ENCODE measurements at places on chromosomes 6 and 20.

- no peak for DNase-seq
Observed at GRCh38 chr6:6665555-6666243, 77.2 kb downstream of the LY86 start.

- DNase-seq: no peak
Observed at GRCh38 chr6:132490024-132490423, 22.9 kb downstream of the STX7 start.

- no peak for DNase-seq
Observed at GRCh38 chr20:8413691-8414090, 281.6 kb downstream of the PLCB1 start.

DNA sequence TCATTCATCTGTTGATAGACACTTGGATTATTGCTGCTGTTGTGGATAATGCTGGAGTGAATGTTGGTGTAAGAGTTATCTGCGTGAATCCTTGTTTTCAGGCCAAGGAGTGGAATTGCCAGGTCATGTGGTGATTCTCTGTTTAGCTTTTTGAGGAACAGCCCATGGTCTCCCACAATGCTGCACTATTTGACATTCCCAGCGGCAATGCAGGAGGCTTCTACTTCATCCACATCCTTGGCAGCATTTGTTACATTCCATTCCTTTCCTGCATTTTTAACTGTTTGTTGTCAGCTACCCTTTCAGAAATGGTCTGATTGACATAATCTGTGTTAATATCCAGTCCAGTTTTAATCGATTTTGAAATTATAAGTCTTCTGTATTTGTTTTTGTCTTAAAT lies 51.7 kb upstream of the CLDN20 start:
- DNase-seq: no peak

GRCh38 chr6:33693186-33694105 lies 18.1 kb downstream of the UQCC2 start:
- DNase-seq: no peak

- no peak for DNase-seq
Observed at GRCh38 chr6:44064089-44064947, 62.9 kb downstream of the MRPL14 start.

DNA sequence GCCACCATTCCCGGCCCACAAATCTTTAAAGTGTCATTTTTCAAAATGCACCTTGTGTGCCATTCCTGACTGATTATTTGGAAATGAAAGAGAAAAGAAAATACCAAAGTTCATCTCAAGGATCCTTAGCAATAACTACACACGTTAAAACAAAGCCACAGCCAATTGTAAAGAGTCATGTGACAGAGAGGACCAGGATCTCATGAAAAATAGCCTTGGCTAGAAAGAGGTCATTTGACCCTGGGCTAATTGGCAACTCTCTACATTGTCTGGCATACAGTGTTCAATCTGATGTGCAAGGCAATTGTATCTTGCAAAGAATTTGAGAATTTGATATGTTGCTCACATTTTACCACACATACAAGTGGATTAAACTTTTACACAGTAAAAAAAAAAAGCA lies 31.6 kb upstream of the HLA-G start:
- DNase-seq: no peak

DNA sequence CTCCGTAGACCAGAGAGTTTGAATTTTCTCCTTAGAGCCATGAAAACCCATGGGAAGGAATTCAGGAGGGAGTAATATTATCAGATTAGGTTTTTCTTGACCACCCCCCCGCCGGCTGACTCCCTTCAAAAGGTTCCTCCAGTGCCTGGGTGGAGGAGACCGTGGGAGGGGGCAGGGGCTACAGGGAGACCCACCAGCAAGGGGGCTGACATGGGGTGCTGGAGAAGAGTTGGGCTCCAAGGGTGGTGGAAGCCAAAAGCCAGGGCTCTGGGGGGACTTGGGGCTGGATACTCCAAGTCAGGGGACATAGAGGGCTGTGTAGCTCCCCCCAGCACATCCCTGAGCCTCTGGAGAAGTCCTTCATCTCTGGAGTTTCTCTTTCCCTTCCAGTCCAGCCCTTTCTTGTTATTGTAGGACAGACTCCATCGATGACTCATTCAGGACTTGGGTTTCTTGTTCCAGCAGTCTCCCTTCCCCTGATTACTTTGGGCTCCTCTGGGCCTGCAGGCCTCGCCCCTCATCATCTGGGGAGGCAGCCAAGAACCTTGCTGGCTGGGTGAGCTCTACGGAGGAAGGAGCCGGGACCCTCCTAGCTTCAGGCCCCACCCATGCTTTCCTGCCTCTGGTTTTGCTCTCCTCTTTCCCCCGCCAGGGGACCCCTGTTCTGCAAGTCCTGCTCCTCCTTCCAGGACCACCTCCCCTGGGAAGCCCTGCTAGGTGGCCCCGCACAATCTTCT lies 10.5 kb upstream of the KIAA1755 start:
- no peak for DNase-seq

GRCh38 chr6:160979061-160979708 lies 12.4 kb upstream of the MAP3K4 start:
- no peak for DNase-seq

DNA sequence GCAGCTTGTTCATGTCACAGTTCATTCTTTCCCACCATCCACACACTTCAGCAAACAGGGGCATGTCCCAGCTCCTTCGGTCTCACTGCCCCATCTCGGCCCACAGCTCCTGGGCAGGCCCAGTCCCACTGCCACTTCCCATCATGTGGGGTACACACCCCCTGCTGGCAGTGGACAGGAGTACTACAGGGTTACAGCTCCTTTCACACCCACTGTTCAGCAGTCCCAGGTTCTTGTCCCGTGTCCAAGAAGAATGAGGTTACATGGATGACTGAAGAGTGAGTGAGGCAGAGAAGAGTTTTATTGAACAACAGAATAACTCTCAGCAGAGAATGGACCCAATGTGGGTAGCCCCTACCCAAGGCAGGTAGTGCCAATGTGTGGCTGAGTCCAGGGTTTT lies 77.8 kb upstream of the SMLR1 start:
- DNase-seq: peak; percentile 3

- DNase-seq: no peak
Observed at GRCh38 chr6:20313051-20313450, 88.6 kb upstream of the E2F3 start.

GRCh38 chr6:106832766-106833510 lies 141.6 kb downstream of the CD24 start:
- no peak for DNase-seq

- DNase-seq: no peak
Observed at GRCh38 chr20:5923493-5923892, 26.8 kb downstream of the TRMT6 start.

DNA sequence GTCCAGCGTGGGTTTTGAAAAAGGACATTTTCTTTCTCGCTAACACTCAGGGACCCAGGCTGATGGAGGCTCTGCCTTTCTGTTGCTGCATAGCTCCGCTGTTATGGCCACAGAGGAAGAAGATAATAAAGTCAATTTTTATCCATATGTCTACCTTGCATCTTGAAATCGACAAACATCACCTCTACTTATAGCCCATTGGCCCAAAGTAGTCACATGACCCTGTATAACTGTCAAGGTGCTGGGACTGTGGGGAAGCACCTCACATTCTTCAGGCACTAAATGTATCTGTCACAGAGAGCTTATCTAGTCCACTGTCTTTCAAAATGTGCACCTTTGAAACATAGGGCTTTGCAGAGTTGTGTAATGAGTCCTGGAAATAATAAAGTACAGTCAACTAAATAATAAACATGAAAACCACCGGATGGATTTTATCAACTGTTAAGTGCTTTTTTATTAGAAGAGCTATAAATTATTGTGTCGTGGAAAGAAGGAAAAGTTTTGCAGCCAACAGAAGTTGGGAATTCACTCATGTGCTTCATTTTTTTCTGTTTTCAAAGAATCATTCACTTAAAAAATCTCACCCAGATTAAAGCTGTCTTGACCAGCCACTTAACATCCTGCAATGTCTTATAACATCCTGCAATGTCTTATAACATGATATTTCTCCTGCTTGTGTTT lies 47.7 kb upstream of the RCAN2 start:
- DNase-seq: no peak

DNA sequence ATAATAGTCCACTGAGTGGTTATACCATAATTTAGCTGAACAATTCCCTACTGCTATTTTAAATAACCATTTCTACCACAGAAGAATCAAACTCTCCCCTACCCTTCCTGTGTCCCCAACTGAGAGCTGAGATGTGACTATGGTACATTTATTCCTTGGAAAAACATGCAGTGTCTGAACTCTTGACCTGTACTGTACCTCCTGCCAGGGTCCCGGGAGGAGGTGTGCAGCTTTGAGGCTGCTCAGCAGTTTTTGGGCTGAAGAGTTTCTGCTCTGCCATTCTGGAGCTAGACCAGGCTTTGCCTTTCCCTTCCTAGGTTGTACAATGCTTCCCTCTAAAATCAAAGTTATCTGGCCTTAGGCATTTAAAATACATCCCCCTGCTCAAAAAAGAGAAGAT lies 275.1 kb upstream of the SGK1 start:
- DNase-seq: no peak

GRCh38 chr6:68740828-68741500 lies 105.9 kb downstream of the ADGRB3 start:
- DNase-seq: no peak

DNA sequence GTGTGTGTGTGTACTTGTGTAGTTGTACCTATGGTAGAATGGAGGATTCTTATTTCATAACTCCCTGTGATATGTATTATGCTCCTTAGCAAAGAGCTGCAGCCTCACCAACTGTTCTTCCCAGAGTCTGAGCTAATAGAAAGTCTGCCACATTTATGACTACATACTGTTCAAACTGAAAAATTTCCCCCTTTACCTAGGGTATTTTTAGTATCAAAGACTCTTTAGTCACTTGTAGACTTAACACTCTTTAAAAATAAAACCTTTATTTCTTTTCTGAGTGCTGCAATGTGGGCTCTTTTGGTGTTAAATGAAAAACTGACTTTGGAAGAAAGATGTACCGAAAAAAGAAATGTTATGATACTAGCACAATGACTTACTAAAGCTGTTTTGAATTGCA lies 39.6 kb upstream of the HS3ST5 start:
- DNase-seq: no peak
